ENCODE measurements at places on chromosomes 16 and 17.

GRCh38 chr17:37392024-37392590, 14.5 kb downstream of the ACACA start:
- DNase-seq, result no peak

DNA sequence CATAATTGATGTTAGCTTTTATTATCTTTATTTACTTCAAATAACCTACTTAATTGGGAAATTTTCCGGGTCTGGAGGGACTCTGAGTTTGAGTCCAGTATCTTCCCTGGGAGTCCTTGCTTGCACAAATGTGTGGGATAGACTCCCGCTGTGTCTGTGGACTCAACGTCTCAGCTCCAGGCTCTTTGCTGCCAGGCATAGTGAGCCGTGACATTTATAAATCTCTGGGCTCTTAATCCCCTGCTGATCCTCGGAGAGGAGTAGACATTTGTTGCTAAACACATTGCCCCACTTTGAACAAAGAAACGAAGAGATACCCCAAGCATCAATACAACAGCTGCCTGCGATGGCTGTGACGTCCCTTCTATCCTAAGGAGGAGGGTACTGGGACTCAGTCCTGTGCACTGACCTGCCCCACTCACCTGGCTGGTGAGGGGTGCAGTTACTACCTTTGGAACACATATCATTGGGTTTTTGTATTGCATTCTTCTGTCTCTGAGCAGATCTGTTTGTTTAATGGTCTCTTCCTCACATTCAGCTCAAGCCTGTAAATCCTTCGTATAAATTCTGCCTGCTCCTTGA, 316.9 kb downstream of the HAPSTR1 start:
- DNase-seq, result no peak

DNA sequence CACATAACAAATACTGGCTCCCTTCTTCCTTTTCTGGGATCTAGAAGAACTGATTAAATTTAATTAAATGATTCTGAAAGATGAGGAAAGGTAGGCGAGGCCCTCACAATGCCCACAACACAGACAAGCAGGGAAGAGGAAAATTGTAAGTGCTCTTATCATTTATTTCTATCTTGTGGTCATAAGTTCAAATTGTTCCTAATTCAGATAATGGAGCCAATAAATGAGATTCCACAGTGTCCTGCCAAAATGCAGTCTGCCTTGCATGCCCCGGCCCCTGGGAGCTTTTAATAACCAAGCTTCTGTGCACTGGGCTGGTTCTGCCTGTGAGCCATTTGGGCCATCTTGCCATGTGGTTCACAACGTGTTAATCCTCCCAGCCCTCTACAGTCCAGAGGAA, 97.0 kb downstream of the CMC2 start:
- no peak for DNase-seq

GRCh38 chr17:67824735-67825626, at the start of gene BPTF:
Gene BPTF (plus strand): TSS chr17:67825503. CDS start chr17:67825725, 222 bp downstream.
- DNase-seq, result peak; percentile 94

GRCh38 chr16:30368122-30368791, 2.0 kb downstream of the TBC1D10B start:
- no peak for DNase-seq

GRCh38 chr16:69706256-69706974, 19.9 kb downstream of the NQO1 start:
- DNase-seq, result no peak

All from stimulated activated naive CD8-positive, alpha-beta T cell treated with anti-CD3 and anti-CD28 coated beads, Interleukin-15, Interleukin-2, amounts not matched to agents 100 U/mL and 50 U/mL, for 24 hours (primary cell).